Heart right ventricle (tissue), 16 donors: ENCODE measurements at places on chromosomes 7 and 10.

- DNase-seq: no peak
These were observed 25.6 kb downstream of the KLF6 start for GRCh38 chr10:3759397-3759796.

DNA sequence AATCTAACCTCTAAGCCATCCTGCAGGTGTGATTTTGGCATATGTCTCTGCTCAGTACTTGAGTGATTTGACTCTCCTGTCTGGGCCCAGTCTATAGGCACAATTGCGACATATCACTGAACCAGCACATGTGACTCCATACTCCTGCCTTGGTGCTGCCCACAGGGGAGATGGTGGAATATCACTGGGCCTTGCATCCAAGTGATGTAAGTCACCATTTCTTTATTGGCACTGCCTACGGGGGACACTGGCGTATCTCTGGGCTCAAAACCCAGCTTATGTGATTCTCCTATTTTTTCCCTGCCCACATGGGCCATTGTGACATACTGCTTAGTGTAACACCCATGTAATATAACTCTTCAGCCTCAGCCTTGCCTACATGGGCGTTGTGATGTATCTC lies 48.1 kb upstream of the ZNF680 start:
- DNase-seq: no peak

GRCh38 chr7:40843338-40843985 lies 708.7 kb downstream of the SUGCT start:
- DNase-seq: no peak

DNA sequence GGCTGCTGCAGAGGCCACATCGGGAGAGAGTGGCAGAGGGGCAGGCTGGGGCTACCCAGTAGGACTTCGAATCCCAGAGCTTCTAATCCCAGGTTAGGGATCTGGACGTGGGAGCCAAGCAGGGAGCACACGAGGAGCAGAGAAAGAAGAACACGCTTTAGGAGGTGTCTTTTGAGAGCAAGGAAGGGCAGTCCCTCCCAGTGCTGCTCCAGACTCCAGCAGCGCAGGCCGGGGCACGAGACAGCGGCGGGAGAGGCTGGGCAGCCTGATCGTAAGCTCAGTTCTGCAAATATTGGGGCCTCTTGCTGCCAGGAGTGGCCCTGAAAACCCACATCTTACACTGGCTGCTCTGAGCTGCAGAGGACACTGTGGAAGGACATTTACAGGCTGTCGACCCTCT lies 75.9 kb downstream of the HIPK2 start:
- DNase-seq: no peak

- DNase-seq: no peak
These were observed 133.7 kb upstream of the TNS3 start for GRCh38 chr7:47715631-47716068.

- no peak for DNase-seq
These were observed 11.6 kb downstream of the PDLIM1 start for GRCh38 chr10:95279042-95279820.

DNA sequence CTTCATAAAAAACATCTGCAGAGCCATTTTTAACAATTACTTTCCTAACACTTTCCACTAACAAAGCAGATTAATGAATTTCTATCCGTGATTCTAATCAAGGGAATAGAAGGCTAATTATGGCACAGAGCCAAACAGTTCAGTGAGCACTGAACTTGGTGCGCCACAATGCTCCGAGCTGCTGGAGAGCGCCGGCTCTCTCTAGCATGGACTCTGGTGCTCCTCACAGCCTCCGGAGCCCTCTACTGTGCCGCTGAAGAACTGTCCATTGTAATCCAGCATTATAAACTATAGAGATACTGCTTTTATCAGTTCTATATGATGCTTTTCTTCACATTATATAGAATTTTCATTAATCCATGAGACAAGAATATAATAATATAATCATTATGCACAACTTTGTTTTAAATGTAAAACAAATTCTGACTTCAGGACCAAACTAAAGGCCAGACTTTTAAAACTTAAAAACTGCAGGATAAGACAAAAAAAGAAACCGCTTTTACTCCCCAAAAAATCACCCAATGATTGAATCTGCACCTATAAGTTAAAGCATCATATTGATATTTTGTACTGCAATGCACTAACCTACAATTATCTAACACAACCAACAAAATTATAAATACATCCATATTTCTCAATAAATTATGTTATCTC lies 123.6 kb downstream of the RNF32 start:
- peak; percentile 56 for DNase-seq

DNA sequence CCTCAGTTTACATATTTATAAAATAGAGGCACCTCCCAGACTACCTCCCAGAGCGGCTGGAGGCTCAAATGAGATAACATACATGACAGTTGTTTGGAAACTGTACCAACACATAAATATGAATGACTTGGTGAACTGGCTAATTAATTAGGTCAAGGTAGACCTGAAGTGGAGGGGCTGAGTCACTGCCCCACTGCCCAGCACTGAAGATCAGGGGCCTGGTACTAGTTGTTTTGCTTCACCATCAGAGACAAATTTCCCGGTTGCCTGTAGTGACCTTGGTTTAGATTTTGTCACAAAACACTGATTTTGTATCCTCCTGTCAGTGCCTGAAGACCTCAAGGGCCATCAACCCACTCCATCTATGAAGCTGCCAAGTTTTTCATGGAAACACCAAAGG lies 41.8 kb downstream of the JAZF1 start:
- DNase-seq: no peak

DNA sequence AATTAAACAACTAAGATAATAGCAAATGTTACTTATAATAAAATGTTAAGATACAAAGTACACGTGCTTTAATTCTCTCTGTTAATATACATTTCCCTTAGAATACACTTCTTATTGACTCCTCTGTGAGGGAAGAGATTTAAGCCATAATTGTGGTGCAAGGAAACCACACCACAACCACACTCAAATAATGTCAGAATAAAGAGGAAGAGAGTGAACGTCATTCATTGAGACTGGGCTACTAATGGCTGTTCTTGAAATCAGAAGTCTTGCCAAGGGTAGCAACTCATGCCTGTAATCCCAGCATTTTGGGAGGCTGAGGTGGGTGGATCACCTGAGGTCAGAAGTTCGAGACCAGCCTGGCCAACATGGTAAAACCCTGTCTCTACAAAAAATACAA lies 10.0 kb downstream of the FAM171A1 start:
- DNase-seq: no peak

DNA sequence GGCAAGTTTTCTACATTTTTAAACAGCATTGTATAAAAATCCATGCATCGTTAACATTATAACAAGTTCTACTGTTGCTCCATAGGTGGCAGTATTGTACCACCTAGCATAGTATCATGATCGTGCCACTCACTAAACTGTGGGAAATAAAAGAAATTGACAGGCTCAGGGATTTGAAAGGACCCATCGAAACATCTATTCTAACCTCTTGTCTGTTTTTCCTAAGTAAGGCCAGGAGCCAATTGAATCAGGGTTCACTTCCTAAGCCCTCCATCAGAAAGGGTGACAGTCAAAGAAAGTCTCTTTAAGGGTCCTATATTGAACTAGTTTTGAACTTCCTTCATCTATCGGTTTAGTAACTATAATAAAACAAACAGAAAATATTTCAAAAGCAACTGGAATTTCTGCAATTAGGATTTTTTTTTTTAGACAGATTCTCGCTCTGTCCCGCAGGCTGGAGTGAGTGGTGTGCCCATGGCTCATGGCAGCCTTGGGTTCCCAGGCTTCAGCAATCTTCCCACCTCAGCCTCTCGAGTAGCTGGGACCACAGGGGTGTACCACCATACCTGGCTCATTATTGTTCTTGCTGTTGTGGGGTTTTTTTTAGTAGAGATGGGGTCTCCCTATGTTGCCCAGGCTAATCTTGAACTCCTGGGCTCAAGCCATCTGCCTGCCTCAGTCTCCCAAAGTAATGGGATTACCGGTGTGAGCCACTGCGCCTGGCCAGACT lies 9.4 kb downstream of the HACD1 start:
- DNase-seq: no peak

DNA sequence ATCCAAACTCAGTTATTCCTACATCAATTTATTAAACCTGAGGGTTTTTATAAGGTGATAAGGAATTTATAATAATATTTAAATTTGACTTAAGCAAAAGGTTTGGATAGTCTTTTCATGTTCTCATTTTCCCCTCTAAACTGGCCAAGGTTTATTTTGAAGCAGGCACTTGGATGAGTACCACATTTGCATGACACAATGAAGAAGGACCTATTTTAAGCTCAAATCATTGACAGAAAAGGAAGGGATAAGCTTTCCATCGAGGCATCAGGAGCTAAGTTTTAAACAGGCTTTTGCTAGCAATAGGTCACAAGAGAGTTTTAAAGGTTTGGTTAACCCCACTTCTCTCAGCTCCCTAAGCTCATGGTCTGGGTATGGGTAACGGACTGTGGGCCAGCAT lies 28.7 kb upstream of the FAM13C start:
- DNase-seq: no peak

- DNase-seq: no peak
These were observed 21.9 kb downstream of the ARHGAP22 start for GRCh38 chr10:48582970-48583369.
